ENCODE measurements at places on chromosomes 12 and 14.

DNA sequence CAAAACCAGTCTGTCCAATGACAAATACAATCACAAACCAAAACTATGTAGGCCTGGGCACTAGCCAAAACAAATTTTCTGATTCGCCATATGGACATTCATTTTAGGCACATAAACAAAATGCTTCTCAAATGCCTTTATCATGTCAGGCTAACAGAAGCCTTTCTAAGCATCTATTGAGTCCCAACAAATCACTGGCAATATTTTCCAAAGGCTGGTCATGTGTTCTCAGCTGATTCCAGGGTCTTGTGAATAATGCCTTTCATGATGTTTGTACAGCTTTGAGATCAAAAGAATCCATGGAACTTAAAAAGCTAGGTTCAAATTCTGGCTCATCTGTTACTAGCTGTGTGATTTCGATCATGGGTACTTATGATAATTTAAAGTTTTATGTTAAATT is 16.1 kb downstream of the FSCB start:
- DNase-seq: no peak

DNA sequence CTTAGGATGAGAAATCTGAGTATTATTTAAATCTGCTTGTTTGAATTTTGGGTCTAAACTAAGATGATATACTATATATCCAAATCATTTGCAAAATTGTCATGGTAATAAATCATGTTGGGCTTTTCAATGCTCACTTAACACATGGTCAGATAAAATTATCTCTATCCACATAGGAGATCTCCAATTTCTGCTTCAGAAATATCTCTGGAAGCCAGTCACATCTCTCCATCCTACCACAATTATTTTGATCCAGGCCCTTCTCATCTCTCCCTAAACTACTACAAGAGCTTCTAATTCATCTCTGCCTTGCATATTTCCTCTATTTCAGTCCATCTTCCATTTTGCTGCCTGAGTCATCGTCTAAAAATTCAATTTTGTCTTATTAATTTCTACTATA is 3.8 kb downstream of the DCN start:
- no peak for DNase-seq

- DNase-seq: no peak
These were observed 1.3 kb upstream of the ERGIC2 start for GRCh38 chr12:29382251-29382650.

GRCh38 chr14:39768589-39768988 is 336.4 kb upstream of the FBXO33 start:
- no peak for DNase-seq

DNA sequence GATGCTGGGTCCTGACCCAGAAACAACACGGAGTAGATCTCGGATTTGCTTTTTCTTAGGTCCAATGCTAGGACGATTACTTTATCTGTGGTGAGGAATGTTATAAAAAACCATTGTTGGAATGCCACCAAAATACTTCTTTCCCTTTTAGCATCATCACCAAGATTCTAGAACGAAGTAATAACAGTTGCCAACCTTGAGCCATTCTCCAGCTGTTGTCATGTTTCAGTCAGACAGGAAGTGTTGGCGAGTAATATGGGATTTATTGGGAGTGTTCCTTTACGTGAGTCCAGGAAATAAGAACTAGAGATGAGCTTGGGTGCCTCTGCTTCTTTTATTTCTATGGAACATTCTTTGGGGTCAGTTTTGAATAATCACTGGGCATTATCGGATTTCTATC is 892.9 kb downstream of the DIO2 start:
- DNase-seq: no peak

GRCh38 chr12:92988622-92989130 is 59.6 kb upstream of the EEA1 start:
- DNase-seq: no peak

DNA sequence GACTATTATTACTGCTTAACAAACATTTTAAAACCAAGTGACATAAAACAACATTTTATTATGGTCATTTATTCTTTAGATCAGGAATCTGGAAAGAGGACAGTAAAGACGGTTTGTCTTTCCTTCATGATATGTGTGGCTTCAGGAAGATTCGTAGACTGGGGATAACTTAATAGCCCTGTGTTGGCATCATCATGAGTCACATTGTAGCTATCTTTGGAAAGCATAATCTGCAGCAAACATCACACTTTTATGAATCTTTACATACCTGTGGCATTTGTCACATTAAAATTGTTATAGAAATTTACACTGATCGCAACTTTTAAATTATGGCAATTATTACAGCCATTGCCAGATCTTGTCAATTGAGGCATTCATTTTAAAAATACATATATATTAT is 397.1 kb downstream of the NOVA1 start:
- DNase-seq: no peak

- DNase-seq: no peak
These were observed 81.3 kb downstream of the WDR20 start for GRCh38 chr14:102221026-102221425.

DNA sequence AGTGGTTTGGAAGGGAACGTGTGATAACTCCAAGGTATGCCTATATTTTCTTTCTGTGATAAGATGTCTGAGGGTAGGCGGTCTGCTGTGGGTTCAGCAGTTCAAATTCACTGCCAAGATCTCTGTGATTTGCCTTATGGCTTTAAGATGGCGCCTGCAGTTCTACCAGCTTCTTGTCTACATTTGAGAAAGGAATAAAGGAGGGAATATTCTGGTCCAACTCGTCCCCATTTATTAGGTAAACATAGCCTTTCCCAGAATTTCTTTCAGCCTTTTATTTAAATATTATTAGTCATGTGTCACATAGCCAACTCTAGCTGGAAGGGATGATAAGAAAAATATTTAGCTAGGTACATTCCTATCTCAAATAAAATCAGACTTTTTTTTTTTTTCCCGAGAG is 48.8 kb downstream of the KCNJ8 start:
- DNase-seq: no peak

DNA sequence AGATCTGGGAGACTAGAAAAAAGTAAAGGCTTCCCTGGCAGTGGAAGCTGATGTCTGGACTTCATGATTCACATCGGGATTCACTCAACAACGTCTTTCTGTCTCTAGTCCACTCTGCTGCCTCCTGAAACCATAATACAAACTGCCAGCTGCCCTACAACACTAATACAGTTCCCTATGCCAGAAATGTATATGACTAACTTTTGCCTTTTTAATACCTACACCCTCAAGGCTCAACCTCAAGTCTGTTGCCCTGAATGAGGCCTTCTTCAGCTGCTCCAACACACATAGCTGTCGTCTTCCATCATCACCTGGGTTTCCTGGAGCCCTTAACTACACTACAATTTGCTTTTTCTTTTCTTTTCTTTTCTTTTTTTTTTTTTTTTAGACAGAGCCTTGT is 182.7 kb upstream of the BCL2L14 start:
- DNase-seq: no peak

- no peak for DNase-seq
These were observed 51.5 kb upstream of the RASSF3 start for GRCh38 chr12:64558754-64559153.

DNA sequence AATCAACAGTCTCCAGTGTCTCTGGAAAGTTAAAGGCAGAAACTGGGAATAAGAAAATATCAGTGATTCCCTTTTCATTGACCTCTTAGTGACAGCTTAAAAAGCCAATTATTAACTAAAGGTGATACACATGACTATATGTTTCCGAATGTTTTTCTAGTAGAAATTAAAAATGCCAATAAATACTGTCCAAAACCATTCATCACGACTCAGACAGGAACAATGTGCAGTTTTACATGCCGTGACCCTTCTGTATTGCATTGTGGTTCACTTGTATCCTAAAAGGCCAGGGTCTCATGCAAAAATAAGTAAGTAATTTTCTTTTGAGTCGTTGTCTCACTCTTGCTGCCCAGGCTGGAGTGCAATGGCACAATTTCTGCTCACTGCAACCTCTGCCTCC is 105.9 kb upstream of the TTC7B start:
- no peak for DNase-seq

- DNase-seq: no peak
These were observed 8.1 kb upstream of the PEBP1 start for GRCh38 chr12:118127867-118128266.

DNA sequence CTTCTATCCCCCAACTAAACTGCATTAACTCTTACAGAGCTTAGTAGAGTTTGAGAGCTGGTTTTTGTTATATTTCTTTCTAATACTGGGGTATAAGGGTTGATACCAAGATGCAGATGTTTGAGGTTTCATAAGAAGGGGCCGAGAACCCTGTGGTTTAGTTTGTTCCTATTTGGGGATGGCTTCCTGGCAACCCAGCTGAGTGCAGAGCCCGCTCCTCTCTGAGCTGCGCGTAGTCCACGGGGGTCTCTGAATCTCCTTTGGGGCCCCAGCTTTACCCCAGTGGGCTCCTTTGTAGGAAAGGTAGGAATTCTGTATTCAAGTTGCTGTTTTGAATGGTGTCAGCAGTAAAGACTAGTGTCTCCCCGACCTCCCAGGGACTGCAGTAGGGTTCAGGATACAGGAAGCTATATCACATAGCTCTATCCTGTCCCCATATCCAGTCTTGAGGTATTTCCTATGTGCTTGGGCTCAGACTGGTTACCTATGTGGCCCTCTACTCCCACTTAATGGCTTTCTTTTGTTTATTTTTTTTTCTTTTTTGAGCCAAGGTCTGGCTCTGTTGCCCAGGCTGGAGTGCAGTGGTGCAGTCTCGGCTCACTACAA is 25.4 kb downstream of the PLXNC1 start:
- DNase-seq: no peak

DNA sequence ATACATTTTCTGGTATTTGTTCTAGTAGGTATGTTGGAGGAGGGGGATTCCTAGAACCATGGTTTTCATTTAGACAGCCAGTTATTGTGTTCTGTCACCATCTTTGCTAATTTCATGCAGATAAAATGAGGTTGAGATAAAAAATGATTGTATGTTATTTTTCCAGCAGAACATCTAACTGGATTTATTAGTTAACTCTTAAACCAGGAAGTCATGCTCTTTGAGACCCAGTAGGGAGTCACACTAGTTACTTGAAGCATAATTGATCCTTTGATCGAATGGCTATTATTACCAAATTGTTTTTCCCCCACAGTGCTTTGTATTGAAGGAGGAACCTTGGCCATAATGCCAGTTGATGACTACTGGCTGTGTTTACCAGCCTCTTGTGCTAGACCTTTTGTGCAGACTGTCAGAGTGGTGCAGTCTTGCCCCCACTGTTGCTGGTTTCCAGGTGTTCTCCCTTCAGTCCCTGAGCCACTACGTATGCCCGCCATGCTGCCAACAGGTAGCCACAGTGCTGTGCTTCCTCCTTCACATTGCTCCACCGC is 6.0 kb downstream of the EID3 start:
- DNase-seq: no peak

DNA sequence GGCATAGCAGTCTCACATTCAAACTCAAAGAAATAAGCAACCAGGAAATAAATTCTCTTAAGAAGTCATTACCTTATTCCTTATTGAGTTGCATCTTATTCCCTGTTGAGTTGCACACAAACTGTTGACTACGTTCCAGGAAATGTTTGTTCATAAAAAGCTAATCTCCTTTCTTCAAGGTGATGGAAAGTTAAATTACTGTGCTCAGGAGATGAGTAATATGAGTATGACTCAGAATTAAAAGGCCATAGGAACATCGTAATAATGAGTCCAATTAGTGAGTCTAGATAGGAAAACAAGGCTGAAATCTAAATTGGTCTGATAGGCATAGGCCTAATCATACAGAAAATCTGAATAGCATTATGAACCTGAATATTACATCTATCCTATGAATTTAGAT is 203.1 kb downstream of the SLC2A13 start:
- DNase-seq: no peak

- no peak for DNase-seq
These were observed 50.9 kb downstream of the GRIP1 start for GRCh38 chr12:66627988-66628317.

DNA sequence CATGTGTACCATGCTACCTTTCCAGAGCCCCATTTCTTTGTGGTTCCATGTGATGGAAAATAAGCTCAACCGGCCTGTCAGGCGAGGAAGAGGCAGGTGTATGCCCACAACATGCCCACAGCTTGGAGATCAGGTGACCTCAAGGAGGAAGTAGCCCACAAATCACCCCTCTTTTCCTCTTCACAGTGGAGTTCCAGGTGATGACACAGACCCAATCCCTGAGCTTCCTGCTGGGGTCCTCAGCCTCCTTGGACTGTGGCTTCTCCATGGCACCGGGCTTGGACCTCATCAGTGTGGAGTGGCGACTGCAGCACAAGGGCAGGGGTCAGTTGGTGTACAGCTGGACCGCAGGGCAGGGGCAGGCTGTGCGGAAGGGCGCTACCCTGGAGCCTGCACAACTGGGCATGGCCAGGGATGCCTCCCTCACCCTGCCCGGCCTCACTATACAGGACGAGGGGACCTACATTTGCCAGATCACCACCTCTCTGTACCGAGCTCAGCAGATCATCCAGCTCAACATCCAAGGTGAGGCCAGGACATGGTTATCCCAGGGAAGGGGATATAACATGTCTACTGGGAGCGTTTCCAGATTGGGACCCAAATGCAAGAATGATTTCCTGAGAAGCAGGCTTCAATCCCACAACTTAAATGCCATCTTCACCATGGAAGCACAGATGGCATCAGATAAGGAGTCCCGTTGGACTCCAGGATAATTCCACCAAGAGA is 5.5 kb downstream of the TAPBPL start:
- no peak for DNase-seq

GRCh38 chr14:28756884-28757570 is 9.6 kb upstream of the FOXG1 start:
- DNase-seq: no peak

DNA sequence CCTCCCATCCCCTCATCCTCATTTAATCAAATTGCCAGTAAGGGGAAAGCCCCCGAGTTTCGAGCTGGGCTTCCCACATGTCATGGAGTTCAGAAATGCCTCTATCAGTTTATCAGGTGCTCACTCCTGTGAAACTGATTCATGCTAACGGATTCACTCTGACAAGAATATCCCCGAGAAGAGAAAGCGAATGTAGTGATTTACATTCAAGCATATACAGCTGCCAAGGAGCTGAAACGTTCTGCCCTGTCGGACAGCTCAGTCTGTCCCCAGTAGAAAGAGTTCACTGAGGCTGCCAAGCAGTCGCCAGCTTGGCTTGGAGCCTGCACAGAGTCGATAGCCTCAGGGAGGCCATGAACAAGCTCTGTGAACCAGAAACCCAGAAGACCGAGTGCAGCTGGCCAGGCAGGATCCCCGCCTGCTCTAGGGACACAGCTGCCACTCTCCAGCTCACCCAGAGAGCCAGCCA is 88.4 kb downstream of the TMCC3 start:
- DNase-seq: no peak

DNA sequence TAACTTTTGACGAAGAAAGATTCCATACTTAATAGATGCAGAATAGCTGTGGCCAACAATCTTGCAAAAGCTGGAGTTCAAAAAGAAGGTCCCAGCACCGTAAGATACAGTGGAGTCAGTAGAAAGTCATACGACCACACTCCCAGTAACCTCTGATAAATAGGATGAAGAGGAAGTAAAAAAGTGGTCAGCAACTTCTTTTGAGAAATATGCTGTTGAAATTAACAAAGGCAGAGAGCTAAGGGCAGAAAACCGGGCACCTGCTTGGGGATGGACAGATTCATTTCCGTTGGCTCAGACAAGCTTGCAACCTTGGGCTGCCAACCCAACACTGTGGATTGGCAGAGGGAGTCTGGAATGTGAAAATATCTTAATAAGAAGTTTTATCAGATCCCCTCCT is 40.0 kb downstream of the BTG1 start:
- DNase-seq: no peak

GRCh38 chr12:95630496-95630895 is 79.2 kb upstream of the USP44 start:
- DNase-seq: no peak

GRCh38 chr14:22412926-22413411 is 176.1 kb downstream of the DAD1 start:
- DNase-seq: no peak

GRCh38 chr14:63853831-63854293 is 1.1 kb downstream of the SYNE2 start:
- DNase-seq: peak; percentile 11
